ENCODE measurements at places on chromosomes 3 and 15.

- DNase-seq, result no peak
Measured at GRCh38 chr3:83063446-83063845, 1302.0 kb upstream of the GBE1 start.

GRCh38 chr3:40827942-40828688, 303.4 kb downstream of the ZNF621 start:
- no peak for DNase-seq

GRCh38 chr15:64046421-64047153, at the start of gene DAPK2:
Gene DAPK2, minus strand, starts transcription at chr15:64046485. Its CDS starts 6,224 bp downstream, at chr15:64040261.
- DNase-seq, result peak; percentile 83

DNA sequence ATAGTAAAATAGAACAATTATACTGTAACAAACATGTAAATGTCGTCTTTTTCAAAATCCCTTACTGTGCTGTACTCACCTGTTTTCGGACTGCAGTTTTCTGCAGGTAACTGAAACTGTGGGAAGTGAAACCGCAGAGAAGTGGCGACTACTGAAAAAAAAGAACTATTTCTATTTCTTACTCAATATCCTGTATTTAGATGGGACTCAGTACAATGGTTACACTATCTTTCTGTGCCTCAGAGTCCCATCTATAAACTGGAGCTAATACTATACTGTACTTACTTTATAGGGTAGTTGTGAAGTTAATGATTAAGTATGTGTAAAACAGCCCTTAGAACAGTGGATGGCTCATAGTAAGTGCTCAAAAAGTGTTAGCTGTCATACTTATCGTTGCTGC, 14.3 kb upstream of the P2RY12 start:
- no peak for DNase-seq

DNA sequence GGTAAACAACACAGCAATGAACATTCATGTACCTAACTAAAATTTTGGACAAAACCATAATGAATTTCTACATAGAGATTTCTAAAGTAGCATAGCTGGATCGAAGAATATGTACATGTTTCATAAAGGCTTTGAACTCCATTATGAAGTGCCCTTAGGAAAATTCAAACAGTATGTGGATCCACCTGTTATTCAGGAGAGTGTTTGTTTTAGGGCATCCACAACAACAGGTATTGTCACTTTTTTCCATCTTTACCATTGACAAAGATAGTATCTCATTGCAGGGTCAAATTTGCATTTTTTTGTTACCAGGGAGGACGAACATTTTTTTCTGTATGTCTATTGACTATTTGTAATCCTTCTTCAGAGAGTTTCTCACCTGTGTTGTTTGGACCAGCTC, 75.0 kb downstream of the COL6A5 start:
- no peak for DNase-seq

Measured in ecto neural progenitor cell (in vitro differentiated cells).